ENCODE measurements at places on chromosomes 4 and X.

DNA sequence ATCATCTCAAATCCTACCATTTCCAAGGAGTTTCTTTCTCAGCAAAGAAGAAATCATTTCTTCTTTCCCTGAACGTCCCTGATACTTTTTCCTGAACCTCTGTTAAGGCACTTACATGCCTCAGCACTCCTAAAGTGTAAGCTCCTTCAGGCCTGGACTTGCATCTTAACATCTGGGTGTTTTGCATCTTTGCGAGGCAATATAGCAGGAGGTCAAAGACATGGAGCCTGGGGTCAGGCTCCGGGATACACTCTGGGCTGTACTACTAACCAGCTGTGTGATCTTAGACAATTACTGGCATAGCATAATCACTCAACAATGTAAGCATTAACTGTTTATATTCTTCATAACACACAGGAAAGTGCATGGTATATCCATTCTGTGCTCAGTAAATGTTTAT, 275.5 kb upstream of the BOD1L1 start:
- no peak for DNase-seq

DNA sequence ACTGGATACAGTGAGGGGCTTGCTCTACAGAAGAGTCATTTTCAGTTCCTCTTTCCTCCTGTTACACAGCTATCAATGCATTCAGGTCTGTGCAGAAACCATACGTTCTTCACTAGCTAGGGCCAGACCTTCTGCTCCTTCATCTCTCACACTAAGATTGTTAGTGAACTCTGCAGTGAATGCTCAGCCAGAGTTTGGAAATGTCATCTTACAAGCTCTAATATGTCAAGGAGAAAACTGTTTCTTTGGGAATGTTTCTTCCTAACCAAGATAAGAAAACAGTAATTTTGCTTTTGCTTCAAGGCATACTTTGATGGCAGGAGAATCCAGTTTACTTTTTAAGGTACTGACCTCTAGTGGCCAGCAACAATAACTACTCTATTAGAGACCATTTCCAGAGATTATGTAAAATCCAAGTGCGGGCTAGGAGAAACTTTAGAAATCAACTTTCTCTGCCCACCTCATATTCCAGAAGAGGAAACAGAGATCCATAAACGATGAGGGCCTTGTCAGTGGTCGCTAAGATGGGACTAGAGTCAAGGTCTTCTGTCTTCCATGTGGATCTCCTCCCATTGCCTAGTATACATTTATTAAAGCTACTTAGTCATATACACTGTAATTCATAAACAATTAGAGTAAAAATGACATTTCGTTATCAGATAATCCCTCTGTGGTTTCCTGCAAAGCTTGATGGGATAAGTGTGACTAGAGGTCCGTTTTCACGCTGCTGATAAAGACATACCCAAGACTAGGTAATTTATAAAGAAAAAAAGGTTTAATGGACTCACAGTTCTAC, 12.1 kb upstream of the CC2D2A start:
- DNase-seq: peak; percentile 32

- DNase-seq: no peak
Measured at GRCh38 chr4:2721586-2721985, 34.5 kb downstream of the TNIP2 start.

GRCh38 chrX:40325161-40325560, 227.4 kb upstream of the BCOR start:
- DNase-seq: no peak

DNA sequence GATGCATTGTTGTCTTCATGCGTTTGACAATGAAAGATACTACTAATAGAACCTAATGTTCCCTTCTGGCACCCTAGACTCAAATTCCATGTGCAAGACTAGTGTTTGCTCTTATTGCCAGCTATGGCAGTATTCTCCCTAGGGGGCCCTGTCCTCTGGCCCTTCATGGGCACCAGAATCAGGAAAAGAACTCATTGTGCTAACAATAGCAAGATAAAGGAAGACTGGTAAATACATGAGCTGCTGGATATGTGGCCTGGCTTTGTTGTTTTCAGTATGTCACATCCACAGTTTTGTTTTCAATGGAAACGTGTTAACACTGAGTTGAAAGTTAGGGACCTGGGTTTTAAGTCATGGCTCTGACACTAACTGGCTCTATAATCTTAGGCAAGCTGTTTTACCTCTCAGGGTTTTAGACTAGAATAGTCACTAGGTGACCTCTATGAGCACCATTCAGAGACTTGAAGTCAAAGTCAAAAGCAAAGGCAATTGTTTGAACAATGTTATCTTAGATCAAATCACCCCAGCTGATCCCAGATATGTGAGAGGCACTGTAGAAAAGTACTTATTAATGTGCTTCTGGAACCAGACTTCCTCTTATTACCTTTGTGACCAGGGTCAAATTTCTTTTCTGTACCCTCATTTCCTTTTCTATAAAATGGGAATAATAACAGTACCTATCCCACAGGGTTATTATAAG, 253.7 kb upstream of the DIAPH2 start:
- DNase-seq: no peak

GRCh38 chr4:99179626-99180025, 35.5 kb upstream of the ADH4 start:
- DNase-seq: no peak

GRCh38 chr4:168882650-168883233, 127.3 kb downstream of the CBR4 start:
- no peak for DNase-seq

GRCh38 chrX:120536061-120536460, 24.7 kb downstream of the CUL4B start:
- DNase-seq: no peak

GRCh38 chr4:39664828-39665731, 26.4 kb upstream of the SMIM14 start:
- DNase-seq: no peak

DNA sequence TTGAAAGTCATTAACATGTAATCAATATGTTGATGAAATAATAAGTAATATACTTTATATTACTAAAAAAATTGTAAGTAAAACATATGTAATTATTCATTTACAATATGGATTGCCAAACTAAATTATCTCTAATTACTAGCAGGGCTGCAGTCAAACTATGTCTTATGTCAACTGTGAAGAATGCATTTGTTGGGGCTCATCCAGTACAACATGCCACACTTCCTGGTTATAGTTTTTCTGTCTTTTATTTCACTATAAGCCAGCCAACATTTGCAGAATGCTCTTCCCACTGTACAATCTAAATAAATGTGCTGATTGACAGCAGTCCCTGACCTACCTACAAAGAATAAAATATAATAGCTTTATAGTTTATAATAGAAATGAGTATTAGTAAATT, 975.4 kb upstream of the NDST4 start:
- no peak for DNase-seq

GRCh38 chrX:76919761-76920160, 492.3 kb downstream of the MAGEE1 start:
- no peak for DNase-seq

GRCh38 chr4:102807345-102807744, 20.0 kb downstream of the UBE2D3 start:
- no peak for DNase-seq

GRCh38 chrX:24487571-24487970, 22.5 kb downstream of the PDK3 start:
- no peak for DNase-seq

- DNase-seq: no peak
Measured at GRCh38 chr4:476501-476900, 22.5 kb downstream of the ZNF721 start.

- DNase-seq: no peak
Measured at GRCh38 chr4:175054980-175055379, 136.8 kb downstream of the ADAM29 start.

GRCh38 chr4:125735102-125735501, 420.3 kb downstream of the FAT4 start:
- DNase-seq: no peak

DNA sequence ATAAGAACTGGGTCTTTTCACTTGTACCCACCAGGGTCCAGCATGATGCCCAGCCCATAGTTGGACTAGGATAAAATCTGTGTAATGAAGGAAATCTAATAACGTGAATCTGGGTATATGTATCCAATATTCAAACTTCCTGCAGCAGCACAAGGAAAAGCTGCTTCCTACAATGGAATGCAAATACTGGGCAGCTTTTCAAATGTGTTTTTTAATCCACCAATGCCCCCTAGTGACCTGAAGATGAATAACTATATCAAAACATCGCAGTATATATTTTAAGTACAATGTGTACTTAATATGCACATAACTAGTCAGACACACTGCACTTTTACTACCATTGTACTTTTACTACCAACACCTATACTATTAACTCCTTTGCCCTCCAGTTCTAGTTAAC, 5.3 kb downstream of the APOO start:
- DNase-seq: peak; percentile 45

DNA sequence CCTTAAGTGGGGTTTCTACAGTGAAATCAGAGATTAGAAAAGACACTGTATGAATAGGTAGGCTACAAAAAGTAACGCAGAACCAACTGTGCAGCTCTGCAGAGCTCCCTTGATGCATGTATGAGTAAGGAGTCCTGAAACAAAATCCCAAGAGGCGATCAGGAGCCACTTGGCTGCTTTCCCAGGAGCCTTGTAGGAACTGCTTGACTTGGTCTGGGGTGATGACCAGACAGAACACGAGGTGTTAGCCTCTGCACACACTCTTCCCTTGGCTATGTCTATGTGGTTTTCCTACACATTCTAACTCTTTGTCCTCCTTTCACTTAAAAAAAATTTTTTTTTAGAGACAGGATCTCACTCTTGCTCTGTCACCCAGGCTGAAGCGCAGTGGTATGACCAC, 22.8 kb upstream of the AP1S2 start:
- DNase-seq: no peak

- DNase-seq: no peak
Measured at GRCh38 chr4:17964576-17964975, 57.0 kb downstream of the LCORL start.

DNA sequence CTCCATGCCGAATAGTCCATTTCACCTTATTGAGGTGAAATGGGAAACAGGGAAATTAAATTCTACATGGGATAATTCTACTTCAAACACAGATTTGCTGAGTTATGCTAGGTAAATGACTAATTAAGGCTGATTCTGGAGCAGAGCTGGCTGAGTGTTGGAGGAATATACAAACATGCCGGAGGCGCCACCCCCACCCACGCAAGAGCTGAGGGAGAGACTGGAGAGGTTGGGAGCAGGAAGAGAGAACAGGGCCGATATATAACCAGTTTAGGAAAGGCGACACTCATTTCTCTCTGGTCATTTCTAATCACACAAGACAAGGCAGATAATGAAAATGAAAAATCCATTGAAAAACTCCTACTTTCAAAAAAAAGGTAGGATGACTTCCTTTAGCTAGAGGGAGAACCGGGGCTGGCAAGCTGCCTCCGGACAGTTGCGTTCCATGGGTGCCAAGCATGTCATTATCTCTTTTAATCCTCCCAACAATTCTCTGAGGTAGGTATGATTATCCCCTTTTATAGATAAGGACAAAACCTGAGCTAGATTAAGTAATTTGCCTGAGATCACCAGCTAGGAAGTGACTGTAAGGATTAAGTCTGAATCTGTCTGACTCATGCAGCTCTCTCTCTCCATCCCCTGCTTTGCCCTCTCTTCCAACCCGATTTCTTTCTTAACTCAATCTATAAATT, 27.6 kb upstream of the CFAP299 start:
- DNase-seq: no peak

- no peak for DNase-seq
Measured at GRCh38 chr4:77065382-77065781, 10.4 kb downstream of the CCNI start.

GRCh38 chr4:1277667-1278665, 11.7 kb upstream of the MAEA start:
- no peak for DNase-seq

- DNase-seq: no peak
Measured at GRCh38 chr4:132063829-132064228, 1085.3 kb upstream of the PCDH10 start.

DNA sequence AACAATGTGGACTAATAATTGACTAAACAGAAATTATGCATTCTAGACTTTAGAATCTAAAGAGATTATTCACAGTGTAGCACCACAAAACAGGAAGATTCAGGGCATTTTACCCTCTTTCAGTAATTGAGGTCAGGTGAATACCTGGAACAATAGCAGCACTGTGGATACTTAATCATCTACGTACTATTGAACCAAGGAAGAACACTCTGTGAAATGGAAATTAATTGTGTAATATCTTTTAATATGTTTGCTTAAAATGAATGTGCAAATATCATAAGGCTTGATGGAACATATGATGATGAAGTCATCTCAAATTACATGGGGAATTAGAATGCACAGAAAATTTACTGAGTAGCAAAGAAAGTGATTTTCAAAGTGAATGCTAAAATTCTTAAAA, 68.5 kb upstream of the MAP9 start:
- no peak for DNase-seq

DNA sequence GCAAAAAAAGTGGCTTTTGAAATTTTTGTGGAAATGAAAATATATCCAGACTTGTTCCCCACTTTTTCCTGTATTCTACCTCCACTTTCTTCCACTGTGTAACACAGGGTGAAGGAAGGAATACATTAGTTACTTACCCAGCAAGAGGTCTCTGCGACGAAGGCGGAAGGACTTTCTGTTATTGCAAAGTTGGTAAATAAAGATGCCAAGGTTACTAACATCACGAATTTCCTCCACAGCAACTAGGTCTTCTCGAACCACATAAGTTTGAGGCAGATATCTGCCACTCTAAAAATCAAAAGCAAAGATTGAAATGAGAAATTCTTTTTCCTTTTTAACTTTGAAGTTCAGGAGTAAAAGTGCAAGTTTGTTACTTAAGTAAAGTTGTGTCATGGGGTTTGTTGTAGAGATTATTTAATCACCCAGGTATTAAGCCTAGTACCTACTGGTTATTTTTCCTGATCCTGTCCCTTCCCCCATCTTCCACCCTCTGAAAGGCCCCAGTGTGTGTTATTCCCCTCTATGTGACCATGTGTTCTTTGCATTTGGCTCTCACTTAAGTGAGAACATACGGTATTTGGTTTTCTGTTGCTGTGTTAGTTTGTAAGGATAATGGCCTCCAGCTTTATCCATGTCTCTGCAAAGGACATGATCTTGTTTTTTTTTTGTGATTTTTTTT, 5.8 kb downstream of the ITM2A start:
- DNase-seq: no peak

- DNase-seq: peak; percentile 46
Measured at GRCh38 chr4:37827030-37827685, 672 bp downstream of the PGM2 start.

GRCh38 chr4:15182600-15183220, 180.4 kb downstream of the CPEB2 start:
- DNase-seq: no peak

GRCh38 chrX:111857534-111858060, 18.4 kb upstream of the TRPC5OS start:
- no peak for DNase-seq

GRCh38 chr4:145041378-145041777, 56.6 kb downstream of the ANAPC10 start:
- DNase-seq: no peak

GRCh38 chr4:39410415-39410814, 3.7 kb downstream of the KLB start:
- DNase-seq: no peak

Data from GM13977 (cell line).